NCI-H1092 treated with DMSO at 0.1 percent for 48 hours (cell line): ENCODE measurements at places on chromosomes 11 and 22.

- no peak for DNase-seq
Measured at GRCh38 chr22:44212936-44213335, 32.2 kb downstream of the PARVG start.

DNA sequence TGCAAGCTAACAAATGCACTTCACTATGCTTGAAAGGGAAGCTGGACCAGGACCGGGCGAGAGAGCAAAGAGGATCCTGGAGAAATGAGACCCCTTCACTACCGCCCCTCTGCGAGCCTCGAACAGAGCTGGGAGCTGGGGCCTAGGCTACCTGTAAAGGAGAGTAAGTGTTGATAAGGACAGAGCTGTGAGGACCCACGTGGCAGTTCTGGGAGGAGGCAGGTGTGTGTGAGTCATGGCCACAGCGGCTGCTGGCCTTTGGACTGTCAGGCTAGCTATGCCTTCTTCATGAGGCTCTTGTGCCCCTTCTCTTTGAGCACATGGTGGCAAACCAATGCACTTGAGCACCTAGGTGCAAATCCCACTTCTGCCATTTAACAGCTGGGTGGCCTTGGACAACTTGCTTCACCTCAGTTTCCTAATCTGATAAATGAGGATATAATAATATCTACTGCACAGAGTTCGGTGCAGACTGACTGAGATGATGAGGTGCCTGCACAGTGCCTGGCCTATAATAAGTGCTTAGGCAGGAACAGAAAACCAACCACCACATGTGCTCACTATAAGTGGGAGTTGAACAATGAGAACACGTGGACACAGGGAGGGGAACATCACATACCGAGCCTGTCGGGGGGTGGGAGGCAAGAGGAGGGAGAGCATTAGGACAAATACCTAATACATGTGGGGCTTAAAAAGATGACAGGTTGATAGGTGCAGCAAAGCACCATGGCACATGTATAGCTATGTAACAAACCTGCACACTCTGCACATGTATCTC is 35.3 kb upstream of the KCNJ11 start:
- no peak for DNase-seq

- peak; percentile 59 for DNase-seq
Measured at GRCh38 chr11:66467034-66467659, 442 bp downstream of the PELI3 start.

DNA sequence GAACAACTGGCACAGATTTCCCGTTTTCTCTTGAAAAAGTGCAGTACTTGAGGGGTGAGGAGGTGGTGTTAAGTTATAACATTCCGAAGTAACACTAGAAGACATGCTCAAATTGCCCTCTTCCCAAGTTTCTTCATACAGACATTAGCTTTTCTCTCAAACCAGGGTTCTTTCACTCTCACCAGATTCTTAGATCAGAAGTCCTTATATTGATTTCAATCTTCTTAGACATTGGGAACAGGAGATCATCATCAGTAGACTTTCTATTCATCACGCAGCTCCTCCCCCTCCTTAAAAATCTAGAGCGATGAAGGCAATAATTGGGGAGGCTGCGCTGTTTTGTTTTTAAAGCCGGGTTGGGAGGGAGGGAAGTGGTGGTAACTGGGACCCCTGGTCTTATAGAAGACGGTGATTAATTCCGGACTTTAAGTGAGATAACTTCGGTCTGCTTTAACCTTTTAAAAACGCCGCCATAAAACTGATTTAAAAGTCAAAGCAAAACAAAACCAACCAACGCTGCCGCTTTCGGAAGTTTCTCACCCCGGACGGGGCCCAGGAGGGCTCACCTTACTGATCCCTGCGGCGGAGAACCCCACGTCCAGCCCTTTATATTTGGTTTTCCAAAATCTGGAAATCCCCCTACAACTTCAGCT is 665 bp downstream of the USP28 start:
- peak; percentile 44 for DNase-seq

GRCh38 chr11:126999366-126999765 is 1.2 kb downstream of the KIRREL3 start:
- DNase-seq, result no peak

DNA sequence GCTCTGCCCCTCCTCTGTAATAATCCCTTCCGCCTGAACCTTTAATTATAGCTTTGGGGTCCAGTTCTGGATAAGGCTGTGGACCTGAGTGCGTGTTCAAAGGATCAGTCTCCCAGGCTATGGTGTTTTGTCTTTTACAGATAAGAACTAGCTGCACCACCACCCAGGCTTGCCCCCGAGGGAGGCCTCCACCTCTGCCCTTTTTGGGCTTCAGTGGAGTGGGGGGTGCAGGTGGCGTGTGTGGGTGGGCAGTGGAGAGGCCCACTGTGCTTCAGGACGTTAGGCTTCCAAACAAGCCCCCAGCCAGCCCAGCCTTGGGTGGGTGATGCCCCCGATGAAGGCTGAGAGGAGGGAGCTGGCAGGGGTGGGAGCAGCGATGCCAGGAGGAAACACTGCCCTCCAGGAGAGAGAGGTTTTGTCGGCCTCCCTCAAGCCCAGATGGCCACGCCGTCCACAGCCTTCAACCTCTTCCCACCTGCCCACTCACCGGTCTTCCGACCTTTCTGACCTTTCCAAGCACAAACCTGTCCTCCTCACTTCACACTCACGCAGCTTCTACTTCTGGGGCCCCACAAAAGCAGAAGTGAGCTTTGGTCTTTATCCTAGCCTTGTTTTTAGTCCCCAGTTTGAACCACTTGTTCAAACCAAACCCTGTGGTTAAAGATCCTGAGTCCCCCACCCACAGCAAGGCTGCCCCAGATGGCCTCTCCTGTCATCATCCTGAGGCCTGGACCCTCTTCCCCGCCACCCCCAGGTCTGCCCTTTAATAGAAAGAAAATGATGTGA is 20.4 kb downstream of the PSMD13 start:
- DNase-seq, result no peak

GRCh38 chr22:25407859-25408229 is 156.6 kb upstream of the GRK3 start:
- DNase-seq, result peak; percentile 19
